ENCODE measurements at places on chromosomes 11 and 22.

- no peak for DNase-seq
These were observed 773.6 kb upstream of the TENM4 start for GRCh38 chr11:80214413-80214812.

GRCh38 chr22:40308999-40309573 is 37.2 kb upstream of the ADSL start:
- no peak for DNase-seq

DNA sequence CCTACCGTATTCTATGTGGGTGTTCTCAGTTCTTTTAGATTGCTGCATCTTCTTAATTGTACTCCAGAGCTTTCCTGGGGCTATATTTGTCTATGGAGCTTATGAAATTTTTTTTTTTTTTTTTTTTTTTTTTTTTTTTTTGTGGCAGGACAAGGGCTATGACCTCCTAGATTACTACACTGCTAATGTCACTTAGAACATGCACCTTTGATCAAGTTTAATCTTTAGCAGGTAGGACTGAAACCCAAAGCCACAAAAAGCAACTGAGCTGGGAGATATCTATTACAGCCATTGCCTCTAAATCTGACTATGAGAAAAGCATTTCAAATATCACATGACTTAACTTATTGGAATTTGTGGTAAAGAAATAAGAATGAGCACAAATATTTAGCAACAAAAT is 21.7 kb upstream of the ABTB2 start:
- no peak for DNase-seq

GRCh38 chr11:334264-334994 is 13.8 kb upstream of the IFITM3 start:
- no peak for DNase-seq

- DNase-seq, result no peak
These were observed 77.4 kb upstream of the WNT7B start for GRCh38 chr22:46054091-46055073.

DNA sequence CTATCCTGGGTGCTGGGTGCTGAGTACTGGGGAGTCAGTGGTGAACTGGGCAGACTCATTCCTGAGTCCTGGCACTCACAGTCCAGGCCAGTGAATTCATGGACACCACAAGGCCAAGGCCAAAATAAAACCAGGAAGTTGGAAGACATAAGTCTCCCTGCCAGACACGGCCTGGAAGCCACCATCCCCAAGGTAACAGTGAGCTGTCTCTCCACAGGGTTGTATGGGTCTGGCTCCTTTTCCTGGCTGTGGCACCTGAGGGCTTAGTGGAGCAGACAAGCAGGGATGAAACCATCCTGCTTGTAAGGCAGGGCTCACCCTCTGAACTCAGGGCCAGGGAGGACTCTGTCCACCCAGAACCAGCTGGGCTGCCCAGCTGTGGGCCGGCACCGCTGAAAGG is 54.7 kb upstream of the ALX4 start:
- DNase-seq, result no peak

DNA sequence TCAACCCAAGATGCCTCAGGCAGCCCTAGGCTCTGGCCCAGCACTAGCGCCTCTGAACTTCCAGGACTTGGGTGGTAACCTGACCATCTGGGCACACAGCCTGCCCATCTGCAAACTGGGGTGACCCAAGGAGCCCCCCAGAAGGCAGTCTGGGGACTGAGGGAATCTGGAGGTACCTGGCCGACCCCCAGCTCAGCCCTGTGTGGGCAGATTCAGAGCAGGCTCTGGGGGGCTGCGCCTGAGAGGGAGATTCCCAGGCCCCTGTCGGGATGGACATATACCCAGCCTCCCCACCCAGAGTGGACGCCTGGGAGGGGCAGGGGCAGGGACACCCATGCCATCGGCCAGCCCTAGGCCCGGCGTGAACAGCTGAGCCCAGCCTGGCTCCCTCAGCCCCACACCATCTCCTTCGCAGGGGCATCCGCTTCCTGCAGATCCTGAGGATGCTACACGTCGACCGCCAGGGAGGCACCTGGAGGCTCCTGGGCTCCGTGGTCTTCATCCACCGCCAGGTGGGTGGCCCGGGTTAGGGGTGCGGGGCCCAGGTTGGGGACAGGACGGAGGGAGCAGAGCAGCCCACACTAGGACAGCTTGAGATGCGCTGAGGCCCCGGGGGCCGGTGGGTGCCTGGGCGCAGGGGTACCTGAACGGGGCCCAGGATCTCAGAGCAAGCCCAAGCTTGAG is 126.9 kb downstream of the KCNQ1 start:
- DNase-seq, result no peak

DNA sequence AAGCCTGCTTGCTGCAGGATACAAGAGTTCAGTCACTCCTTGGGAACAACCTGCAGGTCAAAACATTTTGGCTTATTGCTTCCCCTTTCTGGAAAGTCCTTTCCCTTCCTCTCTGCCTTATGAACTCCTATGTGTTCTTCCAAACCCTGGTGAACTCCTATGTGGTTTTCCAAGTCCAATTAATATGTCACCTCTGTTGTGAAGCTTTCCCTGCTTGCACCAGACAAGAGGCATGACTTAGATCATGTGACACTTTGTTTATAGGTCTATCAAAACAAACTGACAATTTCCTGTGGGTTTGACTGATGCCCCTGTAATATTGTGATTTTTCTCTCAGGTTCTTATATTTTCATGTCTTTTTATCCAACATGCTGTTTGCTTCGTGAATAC is 64.2 kb downstream of the ENDOD1 start:
- DNase-seq, result no peak

DNA sequence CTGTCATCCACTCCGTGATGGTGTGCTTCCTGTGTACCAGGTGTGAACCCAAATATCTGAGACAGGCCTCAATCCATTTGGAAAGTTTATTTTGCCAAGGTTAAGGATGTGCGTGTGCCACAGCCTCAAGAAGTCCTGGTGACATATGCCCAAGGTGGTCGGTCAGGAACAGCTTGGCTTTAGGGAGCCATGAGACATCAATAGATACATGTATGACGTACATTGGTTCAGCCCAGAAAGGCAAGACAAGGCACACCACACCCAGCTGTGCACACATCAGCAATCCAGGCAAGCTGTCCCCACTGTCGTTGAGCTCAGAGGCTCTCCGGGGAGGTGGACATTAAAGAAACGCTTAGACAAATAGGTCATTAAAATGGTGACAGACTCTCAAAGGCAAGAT is 56.8 kb upstream of the SHANK2 start:
- no peak for DNase-seq

GRCh38 chr11:59164028-59164427 is 7.9 kb upstream of the DTX4 start:
- DNase-seq, result no peak

GRCh38 chr11:134393638-134394037 is 18.4 kb downstream of the B3GAT1 start:
- DNase-seq, result no peak

- DNase-seq, result no peak
These were observed 42.6 kb upstream of the TUB start for GRCh38 chr11:8038393-8038792.

GRCh38 chr22:27538666-27539065 is 262.9 kb downstream of the MN1 start:
- no peak for DNase-seq

DNA sequence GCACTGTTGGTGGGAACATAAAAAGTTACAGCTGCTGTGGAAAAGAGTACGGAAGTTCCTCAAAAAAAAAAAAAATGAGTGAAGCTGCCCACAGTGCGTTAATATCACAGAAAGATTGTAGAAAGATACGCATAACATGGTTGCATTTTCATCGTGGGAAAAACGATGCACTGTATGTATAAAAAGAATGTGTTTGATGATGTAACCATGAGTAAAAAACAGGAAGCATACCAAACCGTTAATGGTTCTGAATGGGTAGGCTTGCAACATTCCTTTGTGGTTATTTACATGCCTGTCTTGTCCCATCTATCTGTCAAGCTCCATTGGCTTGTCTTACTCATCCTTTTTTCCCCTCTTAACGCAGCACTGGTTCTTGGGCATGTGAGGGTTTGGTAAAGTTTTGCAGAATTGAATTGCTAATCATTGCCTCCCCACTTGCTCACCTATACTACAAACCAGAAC is 33.8 kb upstream of the DKK3 start:
- DNase-seq, result no peak

GRCh38 chr11:113465786-113466185 is 9.4 kb downstream of the DRD2 start:
- no peak for DNase-seq

- DNase-seq, result no peak
These were observed 398.5 kb downstream of the TBC1D22A start for GRCh38 chr22:47160781-47161520.

- DNase-seq, result no peak
These were observed 124.0 kb downstream of the ME3 start for GRCh38 chr11:86548271-86548917.

DNA sequence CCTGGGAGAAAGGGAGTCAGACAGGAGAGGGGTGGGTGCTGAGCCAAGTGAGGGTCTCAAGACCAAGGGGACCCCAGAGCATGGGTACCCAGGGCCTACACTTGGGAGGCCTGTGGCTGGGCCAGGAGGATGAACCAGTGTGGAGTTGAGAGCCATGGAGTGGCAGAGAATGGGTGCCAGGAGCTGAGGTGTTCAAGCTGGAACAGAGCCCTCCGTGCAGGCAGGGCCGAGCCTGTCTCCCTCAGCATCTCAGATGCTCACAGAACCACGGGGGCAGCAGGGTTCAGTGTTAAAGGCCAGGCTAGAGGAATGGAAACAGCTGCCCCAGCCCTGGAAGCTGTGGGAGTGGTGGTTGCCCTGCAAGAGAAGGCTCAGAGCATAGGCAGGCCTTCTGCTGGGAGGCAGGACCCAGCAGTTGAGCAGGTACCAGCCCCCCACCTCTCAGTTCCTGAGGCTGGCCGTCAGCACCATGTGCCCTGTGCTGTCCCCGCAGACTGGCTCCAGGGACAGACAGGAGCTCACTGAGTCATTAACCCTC is 32.3 kb downstream of the RSPH14 start:
- no peak for DNase-seq

DNA sequence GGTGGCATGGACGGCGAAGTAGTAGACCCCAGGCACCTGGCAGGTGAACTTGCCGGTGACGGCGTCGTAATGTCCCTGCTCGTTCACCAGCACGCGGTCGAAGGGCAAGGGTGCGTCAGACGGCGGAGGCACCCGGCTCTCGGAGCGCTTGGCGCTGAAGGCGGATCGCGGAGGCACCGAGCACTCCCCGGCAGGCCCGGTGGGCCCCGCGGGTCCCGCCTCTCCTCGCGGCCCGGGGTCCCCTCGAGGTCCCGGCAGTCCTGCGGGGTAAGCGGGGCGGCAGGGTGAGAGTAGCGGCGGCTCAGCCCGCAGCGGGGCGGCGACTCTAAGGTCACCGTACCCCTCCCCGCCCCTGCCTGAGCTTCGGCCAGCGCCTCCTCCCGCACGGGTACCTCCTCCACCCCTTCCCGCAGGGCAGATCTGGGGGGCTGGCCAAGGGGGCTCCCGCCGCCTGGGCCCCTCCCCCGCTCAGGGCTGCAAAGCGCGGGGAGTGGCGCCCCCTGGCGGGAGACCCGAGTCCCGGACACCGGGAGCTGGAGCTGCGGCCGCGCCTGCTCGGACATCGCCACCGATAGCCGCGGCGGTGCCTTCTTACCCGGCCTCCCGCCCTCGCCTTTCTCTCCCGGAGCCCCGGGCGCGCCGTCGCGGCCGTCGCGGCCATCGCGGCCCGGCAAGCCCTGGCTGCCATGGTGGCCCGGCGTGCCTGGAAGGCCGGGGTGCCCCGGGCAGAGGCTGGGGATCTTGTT is 921 bp downstream of the C1QTNF5 start:
- no peak for DNase-seq

DNA sequence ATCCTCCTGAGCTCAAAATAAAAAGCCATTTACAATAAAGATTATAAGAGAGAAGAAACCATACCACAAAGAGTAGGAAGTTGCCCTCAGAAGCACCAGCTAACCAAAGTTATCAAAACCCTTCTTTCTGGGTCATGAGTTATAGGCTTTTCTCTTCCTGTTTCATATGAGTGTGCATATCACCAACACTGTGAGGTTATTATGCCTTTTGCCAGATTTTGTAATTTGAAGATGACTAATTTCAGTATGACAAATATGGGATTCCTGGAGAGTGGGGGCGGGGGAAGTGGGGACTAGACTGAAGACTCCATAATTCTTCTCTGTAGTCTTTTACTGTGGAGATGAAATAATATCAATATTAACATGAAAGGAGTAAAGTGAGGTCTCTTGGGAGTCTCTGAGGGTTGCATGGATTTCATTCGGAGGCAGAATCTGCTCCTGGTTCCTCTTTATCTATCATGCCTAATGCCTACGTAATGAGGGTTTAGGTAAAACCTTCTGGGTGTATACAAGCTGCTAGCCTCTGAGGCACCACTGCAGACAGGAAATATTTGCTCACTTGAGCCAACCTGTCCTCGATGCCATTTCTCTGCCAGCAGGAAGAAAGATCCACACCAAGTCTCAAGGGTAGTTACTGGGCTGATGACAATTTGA is 2.1 kb downstream of the LPXN start:
- DNase-seq, result no peak

GRCh38 chr11:120740380-120740779 is 228.8 kb downstream of the GRIK4 start:
- no peak for DNase-seq
